ENCODE measurements at places on chromosomes 5 and 9.

- no peak for DNase-seq
Observed at GRCh38 chr5:143059355-143059754, 289.2 kb downstream of the ARHGAP26 start.

GRCh38 chr9:124009531-124010217 lies 1.9 kb upstream of the LHX2 start:
- DNase-seq: no peak

- no peak for DNase-seq
Observed at GRCh38 chr9:88657893-88658292, 122.9 kb downstream of the NXNL2 start.

DNA sequence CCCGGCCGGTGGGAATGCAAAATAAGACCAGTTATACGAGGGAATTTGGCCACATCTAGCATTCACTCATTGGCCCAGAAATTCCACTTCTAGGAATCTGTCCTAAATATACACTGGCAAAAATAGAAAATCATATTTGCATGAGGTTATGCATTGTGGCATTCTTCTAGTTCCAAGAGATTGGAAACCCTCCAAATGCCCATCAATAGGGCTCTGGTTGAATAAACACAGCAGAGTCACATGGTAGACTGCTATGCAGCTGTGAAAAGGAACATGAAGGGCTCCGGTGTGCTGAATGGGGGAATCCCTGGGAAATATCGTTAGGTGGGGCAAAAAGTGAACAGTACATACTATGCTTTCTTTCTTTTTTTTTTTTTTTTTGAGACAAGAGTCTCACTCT lies 36.8 kb downstream of the PTGES start:
- no peak for DNase-seq

GRCh38 chr5:137214446-137215189 lies 284.5 kb downstream of the SPOCK1 start:
- no peak for DNase-seq
